H1 (cell line): ENCODE measurements at places on chromosomes 3 and 15. TPM values are rescaled to one million over a fixed set of nuclear protein-coding genes. Genes with fewer than 3 reads are reported as not detected.
A peak's percentile ranks its signal among the peaks of the same experiment; 100 is the strongest.

DNA sequence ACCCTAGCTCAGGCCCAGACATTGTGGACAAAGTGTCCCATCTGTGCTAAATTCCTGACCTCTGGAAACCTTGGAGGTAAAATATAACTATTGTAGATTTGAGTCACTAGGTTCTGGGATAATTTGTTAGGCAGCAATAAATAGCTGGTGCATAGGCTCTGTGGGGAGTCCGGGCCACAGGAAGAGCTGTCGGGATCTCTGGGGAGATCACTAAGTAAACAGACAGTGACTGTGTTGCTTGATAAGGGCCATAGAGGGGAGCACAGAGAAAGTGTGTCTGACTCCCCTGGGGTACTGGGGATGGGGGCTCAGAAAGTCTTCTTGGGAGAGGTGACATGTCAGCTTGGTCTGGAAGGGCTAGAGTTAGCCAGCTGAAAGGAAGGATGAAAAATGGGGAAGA, 37.7 kb upstream of the MRPS22 start:
- no peak for DNase-seq

- no peak for DNase-seq
These were observed 33.7 kb downstream of the RTP4 start for GRCh38 chr3:187401856-187402255.

- no peak for DNase-seq
These were observed 367.4 kb upstream of the WNT5A start for GRCh38 chr3:55854494-55854893.

GRCh38 chr15:67701669-67702068, 123.6 kb upstream of the SKOR1 start:
- no peak for DNase-seq

DNA sequence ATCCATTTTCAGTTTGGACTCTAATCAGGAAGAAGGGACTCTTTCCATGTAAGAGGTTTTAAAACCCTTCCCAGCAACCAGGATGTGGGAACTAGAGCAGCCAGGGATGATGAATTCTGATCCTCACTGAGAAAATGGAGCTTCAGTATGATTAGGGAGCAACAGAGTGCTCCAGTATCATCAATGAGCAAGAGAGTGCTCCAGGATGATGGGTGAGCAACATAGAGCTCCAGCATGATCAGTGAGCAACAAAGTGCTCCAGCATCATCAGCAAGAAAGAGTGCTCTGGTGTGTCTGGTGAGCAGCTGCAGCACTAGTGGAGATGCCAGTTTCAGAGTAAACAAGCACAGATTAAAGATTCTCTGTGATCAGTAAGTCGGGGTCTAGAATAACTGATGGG, 106.4 kb upstream of the LPP start:
- no peak for DNase-seq

- no peak for DNase-seq
These were observed 92.0 kb upstream of the CCDC54 start for GRCh38 chr3:107285197-107285596.

GRCh38 chr15:38479266-38479665, 25.3 kb downstream of the FAM98B start:
- no peak for DNase-seq

DNA sequence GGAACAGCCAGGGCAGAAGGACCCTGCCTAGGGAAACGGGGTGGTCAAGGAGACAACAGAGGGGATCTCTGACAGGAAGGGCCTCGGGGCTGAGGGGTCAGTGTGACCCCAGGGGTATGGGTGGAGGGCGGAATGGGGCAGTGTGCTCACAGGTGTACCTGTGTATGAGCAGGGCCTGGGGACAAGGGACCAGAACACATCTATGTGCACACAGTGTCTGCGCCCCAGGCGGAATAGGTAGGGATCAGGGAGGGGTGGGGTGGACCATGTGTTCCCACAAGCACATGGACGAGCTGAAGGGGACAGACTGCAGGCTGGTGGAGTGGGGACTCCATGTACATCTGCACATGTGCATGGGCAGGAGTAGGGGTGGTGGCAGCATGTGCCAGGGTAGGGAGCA, 5.0 kb upstream of the TLR9 start:
- no peak for DNase-seq

DNA sequence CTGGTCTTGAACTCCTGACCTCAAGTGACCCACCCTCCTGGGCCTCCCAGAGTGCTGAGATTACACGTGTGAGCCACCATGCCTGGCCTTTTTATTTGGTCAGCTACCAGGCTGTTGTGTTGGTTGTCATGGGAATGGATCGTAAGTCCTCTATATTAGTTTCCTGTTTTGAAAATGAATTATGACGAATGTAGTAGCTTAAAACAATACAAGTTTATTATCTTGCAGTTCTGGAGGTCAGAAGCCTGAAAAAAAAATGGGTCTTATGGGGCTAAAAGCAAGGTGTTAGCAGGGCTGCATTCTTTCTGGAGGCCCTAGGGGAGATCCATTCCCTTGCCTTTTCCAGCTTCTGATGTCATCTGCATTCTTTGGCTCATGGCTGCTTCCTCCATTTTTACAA, 25.1 kb upstream of the HERC1 start:
- no peak for DNase-seq

DNA sequence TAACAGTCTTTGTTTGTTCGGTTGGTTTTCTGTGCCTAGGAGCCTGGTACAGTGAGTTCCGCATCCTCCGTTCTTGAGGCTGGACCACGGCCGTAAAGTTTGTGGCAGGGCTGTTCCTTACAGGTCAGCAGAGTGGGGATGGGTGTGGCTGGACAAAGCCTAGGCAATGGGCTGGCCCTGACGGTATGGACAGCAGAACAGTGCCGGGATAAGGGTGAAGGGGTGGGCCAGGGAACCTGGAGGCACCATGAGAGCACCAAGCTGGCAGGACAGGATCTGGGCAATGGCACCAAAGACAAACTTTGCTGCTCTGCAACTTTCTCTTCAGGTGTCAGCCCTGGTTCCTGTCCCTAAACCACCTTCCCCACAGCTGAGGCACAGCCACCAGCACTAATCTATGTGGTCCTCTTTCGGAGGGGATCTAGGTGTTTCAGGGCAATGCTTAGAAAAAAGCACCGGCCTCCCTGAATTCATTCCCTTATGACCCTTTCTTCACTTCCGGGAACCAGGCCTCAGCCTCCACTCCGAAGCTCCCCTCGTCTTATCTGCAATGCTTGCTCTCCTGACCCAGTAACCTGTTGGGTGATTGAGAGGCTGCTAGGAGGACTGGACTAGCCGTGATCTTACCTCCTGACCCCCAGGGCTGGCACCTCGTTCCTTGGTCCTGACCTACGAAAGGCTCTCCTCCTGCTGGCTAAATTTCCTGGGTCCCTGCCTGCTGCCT, 54.4 kb downstream of the KLHL6 start:
- DNase-seq = no peak

- peak; percentile 77 for DNase-seq
These were observed at the start of gene CPNE4 for GRCh38 chr3:132034486-132035464. Gene CPNE4, minus strand, starts transcription at chr3:132035014.

DNA sequence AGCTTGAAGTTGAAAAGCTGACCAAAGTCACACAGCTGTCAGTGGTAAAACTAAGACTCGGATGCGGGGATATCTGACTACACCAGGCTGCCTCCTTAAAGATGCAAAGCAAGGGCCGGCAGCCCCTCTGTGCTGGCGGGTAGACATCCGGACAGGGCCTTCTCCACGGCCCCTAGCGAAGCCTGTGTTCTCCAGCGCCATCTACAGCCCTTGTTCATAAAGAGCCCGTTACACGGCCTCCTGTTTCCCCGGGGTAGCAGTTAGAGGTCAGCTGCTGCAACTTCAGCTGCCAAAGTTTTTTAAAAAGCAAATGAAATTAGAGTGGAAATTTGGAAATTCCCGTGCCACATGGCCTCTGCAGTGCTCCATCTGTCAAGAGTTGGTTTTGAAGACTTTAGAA, 383.0 kb downstream of the TBL1XR1 start:
- DNase-seq = peak; percentile 83

DNA sequence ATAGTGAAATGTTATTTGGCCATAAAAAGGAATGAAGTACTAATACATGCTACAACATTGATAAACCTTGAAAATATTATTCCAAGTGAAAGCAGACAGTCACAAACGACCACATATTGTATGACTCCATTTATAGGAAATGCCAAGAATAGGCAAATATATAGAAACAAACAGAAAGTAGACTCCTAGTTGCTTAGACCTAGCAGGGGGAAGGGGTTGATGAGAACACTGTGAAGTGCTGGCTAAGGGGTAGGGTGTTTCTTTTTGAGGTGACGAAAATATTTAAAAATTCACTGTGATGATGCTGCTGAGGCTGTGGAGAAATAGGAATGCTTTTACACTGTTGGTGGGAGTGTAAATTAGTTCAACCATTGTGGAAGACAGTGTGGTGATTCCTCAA, 30.5 kb upstream of the XIRP1 start:
- DNase-seq = no peak

DNA sequence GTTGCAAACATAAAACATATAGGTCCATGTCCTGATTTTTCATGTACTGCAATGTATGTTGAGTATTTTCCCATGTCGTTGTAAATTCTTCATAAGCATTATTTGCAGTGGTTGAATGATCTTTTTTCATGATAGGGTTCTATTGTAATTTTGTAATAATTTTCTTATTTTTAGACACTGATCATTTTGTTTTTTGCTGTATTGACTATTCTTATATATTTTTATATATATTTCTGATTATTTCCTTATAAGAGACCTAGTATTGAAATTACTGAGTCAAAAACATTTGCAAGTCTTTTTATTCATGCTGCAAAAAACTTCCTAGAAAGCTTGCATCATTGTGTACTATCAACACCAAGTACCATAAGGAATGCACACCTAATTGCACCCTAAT, 31.2 kb upstream of the ZNF774 start:
- no peak for DNase-seq

DNA sequence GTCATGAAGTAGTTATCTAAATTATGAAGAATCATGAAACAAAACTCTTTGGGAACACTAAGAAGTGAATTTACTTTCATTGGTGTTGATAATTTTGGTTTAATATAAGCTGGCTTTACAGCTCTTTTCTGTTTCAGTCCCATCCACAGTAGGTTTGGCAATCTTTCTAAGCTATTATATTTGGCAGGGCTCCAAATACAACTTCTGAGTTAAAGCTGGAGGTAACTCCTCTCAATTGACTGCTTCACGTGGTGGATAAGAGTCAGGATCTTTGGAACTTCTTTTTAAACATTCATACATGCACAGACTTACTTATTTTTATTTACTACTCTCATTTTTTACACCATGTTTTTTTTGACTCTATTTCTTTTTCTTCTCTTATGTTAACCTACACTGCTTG, 106.5 kb upstream of the EPHA3 start:
- no peak for DNase-seq

- DNase-seq = no peak
These were observed 226.6 kb upstream of the TLE3 start for GRCh38 chr15:70324001-70324974.

GRCh38 chr3:108041253-108041652, 49.6 kb downstream of the CD47 start:
- DNase-seq = no peak

GRCh38 chr3:11808231-11808630, 38.5 kb downstream of the TAMM41 start:
- no peak for DNase-seq

- no peak for DNase-seq
These were observed 3.8 kb upstream of the SCG5 start for GRCh38 chr15:32637704-32638103.

- peak; percentile 38 for DNase-seq
These were observed 58.1 kb downstream of the CD200 start for GRCh38 chr3:112390783-112391641.

- no peak for DNase-seq
These were observed 1052.4 kb downstream of the TUSC7 start for GRCh38 chr3:117761703-117762620.

DNA sequence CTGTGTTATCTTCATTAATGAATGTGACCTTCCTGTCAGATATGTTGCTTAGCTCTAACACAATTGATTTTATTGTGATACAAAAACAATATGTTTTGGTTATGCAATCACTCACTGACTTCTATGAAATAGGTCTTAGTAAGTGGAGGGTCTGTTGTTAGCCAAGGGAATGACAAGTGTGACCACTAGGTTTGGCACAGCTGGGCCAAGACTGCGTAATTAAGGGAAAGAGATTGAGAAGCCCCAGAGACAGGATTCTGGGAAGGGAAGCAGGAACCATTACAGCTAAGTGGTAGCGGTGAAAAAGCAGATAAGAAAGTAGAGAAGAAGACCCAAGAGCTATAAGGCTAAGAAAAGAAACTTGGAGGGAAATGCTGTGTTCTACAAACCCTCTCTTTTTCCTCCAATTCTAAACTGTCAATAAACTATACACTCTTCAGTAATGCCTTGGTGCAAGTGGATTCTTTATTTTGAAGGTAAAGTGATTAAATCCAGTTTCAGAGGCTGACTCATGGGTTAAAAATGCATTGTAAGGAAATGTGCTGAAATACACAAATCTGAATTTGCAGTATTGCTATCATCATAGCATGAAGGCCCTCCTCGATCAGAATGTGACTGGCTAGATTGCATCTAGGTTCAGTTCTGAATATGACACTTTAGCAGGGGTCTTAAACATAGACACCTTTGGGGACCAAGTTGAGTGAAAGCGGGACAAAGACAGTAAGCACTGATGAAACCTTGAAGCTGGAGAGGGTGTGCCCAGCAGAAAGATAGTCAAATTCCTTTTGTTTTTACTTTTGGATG, 26.1 kb downstream of the KCNMB2 start:
- DNase-seq = no peak

GRCh38 chr3:94522488-94522887, 459.6 kb downstream of the NSUN3 start:
- no peak for DNase-seq

DNA sequence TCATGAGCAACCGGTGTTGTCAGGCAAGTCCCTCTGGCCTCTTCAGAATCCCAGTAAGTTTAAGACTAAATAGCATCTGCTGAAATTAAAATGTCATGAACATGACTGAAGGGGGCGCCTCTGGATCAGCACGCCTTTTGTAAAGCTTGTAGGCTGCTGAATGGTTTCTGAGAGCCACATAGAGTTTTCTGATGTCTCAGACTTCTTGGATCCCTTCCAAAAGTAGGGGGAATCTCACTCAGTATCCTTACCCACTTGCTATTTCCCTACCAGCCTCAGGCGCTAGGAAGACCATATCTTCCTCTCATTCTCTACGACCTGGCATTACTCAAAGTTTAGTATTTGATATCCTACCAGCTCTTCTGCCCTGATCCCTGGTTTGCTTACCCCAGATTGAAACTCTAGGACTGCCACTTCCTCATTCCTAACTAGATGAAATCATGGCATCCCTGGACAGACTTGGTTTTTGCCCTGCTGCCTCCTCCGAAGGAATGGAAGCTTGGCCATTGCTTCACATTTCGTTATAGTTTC, 62.7 kb upstream of the CD47 start:
- peak; percentile 29 for DNase-seq

The PLA2G4F gene
- not detected in 2 replicates for total RNA-seq

The EFHB gene
- total RNA-seq = 0.98 and 1.3 TPM in 2 replicates

The RHOV gene
- 2.4 and 2.7 TPM in 2 replicates for total RNA-seq

The UBA7 gene
- 0.34 and 1.9 TPM in 2 replicates for total RNA-seq

The LRRK1 gene
- 3.4 and 3.6 TPM in 2 replicates for total RNA-seq

The ZNF280D gene
- 25.6 and 27.5 TPM in 2 replicates for total RNA-seq

The CHCHD4 gene
- total RNA-seq = 20.6 and 22.3 TPM in 2 replicates

The C3orf52 gene
- 13.1 and 13.2 TPM in 2 replicates for total RNA-seq

The DNAH1 gene
- total RNA-seq = 0.63 and 1.5 TPM in 2 replicates

The PRRT3 gene
- 8.4 and 9.2 TPM in 2 replicates for total RNA-seq

The ZKSCAN7 gene
- 8.5 and 8.9 TPM in 2 replicates for total RNA-seq

The ALPK3 gene
- 16.0 and 19.2 TPM in 2 replicates for total RNA-seq

The DENND6A gene
- 10.0 and 14.8 TPM in 2 replicates for total RNA-seq
